ENCODE measurements at places on chromosomes 7 and 10.

GRCh38 chr7:32495298-32496051 is at the start of gene AVL9:
Gene AVL9 (plus strand): TSS chr7:32495489. CDS start chr7:32495710, 221 bp downstream.
- peak; percentile 99 for DNase-seq

GRCh38 chr7:124918662-124919061 is 11.0 kb downstream of the POT1 start:
- no peak for DNase-seq

- no peak for DNase-seq
Observed at GRCh38 chr10:47269294-47269693, 30.7 kb upstream of the GDF10 start.

DNA sequence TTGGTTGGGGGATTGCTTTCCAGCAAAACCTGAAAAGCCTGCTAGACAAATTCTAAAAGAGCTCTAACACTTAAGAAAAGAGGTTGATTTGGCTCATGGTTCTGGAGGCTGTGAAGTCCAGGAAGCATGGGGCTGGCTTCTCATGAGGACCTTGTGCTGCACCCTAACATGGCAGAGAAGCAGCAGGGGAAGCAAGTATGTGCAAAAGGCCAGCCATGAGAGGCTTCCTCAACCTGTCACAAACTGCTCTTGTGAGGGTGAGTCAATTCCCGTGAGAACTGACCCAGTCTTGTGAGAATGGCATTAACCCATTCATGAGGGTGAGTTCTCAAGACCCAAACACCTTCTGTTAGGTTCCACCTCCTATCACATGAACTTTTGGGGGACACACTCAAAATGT is 54.3 kb upstream of the IGFBP3 start:
- no peak for DNase-seq

GRCh38 chr10:124655191-124656112 is 88.7 kb downstream of the FAM53B start:
- no peak for DNase-seq

DNA sequence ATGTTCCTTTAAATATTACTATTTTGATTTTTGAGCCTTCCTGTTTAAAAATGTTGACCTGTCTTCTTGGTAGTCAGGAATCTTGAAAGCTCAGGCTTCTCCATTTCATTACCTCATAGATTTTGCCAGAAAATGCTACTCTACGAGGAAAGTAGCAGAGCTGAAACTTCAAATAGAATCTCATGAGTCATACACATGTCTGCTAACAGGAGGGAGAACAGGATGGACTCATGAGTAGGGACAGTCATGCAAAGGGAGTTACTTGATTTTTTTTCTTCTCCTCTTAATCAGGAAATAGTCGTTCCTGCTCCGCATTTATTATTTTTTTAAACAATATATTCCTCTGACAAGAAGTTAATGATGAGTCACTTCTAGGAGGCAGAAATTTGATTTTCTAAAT is 37.0 kb upstream of the MINDY3 start:
- no peak for DNase-seq

GRCh38 chr10:113369365-113369694 is 183.5 kb upstream of the HABP2 start:
- DNase-seq: peak; percentile 55

DNA sequence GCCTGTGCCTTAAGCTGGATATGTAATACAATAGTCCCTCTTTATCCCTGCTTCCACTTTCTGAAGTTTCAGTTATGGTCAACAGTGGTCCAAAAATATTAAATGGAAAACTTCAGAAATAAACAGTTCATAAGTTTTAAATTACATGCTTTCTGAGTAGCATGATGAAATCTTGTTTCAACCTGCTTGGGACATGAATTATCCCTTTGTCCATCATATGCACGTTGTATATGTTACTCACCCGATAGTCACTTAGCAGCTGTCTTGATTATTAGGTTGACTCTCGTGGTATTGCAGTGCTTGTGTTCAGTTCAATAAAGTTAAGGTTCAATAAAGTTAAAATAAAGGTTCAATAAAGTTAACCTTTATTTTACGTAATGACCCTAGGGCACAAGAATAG is 25.5 kb downstream of the C1GALT1 start:
- DNase-seq: no peak

- no peak for DNase-seq
Observed at GRCh38 chr7:154569916-154570315, 433.0 kb downstream of the PAXIP1 start.

GRCh38 chr7:117619681-117620080 is 139.9 kb downstream of the CFTR start:
- no peak for DNase-seq

- no peak for DNase-seq
Observed at GRCh38 chr7:7786595-7786994, 68.2 kb upstream of the RPA3 start.

GRCh38 chr10:126094537-126094936 is 198.2 kb downstream of the FANK1 start:
- no peak for DNase-seq

DNA sequence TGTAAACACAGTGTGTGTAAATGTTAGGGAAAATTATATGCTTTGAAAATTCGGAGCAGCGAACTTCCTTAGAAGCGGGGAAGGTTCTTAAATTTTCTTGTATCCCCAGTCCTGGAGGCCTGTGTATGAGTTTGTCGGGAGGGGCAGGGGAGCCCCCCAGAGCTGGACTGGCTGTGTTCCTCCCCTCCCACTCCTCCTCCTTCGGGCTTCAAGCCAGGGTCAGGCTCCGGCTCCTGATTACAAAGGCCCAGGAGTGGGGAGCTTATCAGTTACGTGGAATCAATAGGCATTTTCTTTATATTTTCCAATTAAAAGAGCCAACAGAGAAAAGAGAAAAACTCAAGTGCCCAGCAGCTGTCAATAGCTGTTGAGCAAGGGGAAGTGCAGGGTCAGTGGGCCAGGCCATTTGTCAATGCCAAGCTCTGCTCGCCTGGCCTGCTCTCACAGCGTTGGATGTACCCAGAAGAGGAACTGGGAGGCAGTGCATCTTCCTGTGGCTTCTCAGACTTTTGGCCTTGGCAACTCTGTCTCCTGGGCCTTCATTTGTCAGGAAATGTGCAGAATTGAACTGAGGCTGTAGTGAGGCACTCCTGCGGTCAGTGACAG is 156.9 kb upstream of the PCBD1 start:
- DNase-seq: no peak

DNA sequence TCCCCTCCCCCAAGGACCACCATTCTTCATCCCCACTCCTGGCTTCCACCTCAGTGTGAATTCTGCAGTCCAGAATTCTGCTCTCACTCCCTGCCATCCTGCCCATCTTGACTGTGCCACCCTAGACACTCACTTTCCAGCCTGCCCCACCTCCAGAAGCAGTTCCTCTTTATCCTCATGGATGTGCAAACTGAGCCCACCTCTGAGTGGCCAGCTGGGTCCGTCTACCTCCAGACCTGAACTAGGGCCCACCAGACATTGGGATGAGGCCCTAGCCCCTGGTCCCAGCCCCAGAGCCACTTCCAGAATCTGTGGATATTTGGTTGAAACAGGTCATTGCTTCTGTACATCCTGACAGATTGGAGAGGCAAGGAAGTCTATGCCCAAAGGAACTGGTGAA is 58.5 kb downstream of the GRID1 start:
- DNase-seq: no peak

- no peak for DNase-seq
Observed at GRCh38 chr10:22823109-22823508, 104.7 kb upstream of the ARMC3 start.

- DNase-seq: no peak
Observed at GRCh38 chr7:130947792-130948580, 214.0 kb upstream of the KLF14 start.

DNA sequence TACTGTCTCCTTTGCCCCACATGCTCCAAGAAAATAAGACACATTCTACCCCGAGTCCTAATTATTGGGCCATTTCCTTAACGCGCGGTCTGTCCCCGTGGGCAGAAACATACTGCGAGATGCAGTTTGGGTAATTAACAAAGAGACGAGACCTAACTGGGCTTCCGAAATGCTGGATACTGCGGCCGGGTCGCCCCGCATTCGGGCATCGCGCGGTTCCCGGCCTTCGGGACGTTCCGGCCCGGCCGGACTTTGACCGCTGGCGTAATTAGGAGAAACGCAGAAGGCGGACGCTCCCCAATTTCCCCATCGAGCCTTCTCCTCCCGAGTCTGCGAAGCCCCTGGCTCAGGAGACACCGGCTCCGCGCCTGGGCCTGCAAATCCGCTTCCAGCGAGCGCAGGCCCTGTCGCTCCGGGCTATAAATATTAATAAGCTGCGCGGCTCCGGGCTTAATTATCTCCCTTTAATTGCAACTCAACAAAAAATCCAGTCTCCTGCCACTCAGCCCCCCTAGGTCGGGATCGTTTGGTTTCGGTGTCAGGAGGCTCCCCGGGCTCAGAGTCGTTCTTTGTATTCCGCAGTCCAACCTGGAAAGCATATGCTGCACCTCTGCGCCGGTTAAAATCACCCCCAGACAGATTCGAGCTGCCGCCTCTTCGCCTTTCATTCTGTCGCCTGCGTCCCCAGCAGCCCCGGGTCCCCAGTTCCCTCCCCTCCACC is 131.5 kb downstream of the SPAG6 start:
- DNase-seq: no peak

DNA sequence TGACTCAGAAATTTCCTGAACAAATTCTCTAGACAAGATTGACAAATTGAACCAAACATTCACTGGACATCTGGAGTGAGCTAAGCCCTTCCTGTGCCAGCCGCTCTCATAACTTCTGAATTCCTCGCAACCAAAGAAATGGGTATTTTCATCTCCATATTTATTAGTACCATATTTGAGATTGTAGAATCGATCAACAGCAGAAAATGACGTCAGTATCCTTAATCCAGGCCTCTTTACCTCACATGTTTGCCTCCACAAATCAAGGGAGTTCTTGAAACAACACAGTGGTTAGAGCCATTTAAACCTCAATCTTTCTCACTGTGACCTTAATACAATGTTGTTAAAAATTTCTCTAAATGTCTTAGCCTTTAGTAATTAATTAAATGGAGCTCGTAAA is 735.6 kb upstream of the SORCS1 start:
- DNase-seq: no peak

GRCh38 chr7:70137126-70137525 is 538.9 kb downstream of the AUTS2 start:
- no peak for DNase-seq

DNA sequence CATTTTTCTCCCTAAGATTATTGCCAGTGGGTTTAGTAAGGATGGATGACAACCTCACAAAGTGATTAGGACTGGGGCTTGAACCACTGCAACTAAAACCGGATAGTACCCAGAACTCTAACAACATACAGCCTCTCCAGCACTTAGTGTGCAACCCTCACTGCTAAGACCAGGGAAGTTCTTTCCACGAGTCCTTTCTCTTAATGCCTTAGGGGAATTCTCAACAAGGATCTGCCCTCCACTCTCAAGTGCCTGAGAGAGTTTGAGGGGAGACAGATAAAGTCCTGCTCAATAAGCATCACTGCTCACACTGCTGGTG is 104.6 kb downstream of the NRP1 start:
- no peak for DNase-seq

GRCh38 chr10:5078547-5079180 is 15.6 kb upstream of the AKR1C3 start:
- DNase-seq: no peak

- DNase-seq: no peak
Observed at GRCh38 chr10:54958844-54959243, 157.8 kb upstream of the PCDH15 start.

DNA sequence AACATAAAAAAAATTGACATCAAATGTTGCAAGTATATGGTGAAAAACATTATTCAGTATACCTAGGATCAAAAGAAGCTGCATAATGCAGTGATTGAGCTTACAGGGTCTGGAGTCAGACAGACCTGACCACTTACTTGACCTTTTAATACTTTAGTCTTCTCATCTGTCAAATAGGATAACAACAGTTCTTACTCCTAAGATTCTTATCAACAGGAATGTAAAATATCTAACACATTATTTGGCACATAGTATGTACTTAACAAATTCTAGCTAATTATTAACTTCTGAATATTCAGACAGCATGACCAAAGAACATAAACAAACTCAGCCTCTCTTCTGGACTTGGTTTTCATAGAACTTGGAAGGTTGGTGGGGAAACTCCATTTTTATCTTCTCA is 45.6 kb upstream of the PIP4K2A start:
- no peak for DNase-seq

DNA sequence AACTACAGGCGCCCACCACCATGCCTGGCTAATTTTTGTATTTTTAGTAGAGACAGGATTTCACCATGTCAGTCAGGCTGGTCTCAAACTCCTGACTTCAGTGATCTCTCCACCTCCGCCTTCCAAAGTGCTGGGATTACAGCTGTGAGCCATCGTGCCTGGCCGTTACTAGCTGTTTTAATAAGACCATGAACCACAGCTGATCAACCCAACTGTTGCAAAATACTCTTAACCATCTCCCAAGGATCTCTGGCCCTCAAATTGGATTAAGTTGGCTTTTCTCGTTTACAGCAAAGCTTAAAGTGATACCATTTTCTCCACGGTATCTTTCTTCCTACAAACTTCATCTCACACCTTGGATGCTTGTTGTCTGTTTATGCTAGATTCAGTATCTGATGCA is 18.3 kb downstream of the ZFAND2A start:
- no peak for DNase-seq

DNA sequence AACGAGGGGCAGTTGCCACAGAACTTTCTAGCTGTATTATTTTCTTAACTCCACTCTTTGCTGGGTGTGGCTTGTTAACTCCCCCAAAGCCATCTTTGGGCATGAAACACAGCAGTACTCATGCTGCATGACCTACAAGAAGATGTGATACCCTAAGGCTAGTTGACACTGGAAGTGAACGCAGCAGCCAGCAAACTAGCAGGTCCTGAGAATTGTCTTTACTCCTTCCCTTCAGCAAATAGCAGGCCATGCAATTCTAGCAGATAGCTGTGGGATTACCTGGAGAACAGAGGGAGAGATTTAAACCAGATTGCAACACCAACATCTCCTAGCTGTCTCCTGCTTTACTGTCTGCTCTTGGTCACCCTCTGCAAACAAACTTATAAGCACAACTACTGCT is 688.0 kb upstream of the ZWINT start:
- no peak for DNase-seq

GRCh38 chr7:471866-472639 is 47.6 kb downstream of the PDGFA start:
- DNase-seq: peak; percentile 3

DNA sequence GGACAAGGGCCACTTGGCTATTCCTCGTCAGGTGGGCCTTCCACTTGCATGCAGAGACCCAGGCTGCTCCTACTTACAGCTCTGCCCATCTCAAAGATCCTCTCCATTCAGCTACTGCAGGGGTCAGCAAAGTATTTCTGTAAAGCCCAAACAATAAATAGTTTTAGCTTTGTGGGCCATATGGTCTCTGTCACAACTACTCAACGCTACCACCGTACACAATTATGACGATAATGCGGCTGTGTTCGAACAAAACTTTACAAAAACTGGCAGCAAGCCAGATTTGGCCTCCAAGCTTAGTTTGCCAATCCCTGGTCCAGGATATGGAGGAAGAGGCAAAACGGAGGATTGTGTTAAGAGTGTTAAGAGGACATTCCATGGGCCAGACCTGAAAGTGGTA is 12.8 kb downstream of the RAB11FIP2 start:
- peak; percentile 79 for DNase-seq

Data from BE2C (cell line).